ENCODE measurements at places on chromosomes 1 and 21.

DNA sequence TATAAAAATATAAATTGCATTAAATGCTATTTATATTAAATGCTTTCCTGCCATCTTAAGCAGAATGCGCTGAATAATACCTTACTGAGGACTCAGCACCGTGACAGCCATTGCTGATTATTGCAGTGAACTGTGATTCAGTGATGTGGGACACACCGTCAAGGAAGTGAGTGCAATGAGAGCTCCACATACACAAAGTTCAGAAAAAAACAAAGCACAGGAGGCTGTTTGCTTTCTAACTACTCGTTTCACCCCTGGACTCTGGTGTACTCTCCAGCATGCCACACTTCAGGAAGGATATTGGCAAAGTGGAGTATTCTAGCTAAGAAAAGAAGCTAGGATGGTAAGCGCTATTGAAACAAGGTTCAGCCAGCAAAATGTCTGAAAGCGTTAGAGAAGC is 57.4 kb upstream of the CXADR start:
- DNase-seq = no peak

GRCh38 chr1:161866241-161866640 is 100.1 kb downstream of the ATF6 start:
- DNase-seq = no peak

DNA sequence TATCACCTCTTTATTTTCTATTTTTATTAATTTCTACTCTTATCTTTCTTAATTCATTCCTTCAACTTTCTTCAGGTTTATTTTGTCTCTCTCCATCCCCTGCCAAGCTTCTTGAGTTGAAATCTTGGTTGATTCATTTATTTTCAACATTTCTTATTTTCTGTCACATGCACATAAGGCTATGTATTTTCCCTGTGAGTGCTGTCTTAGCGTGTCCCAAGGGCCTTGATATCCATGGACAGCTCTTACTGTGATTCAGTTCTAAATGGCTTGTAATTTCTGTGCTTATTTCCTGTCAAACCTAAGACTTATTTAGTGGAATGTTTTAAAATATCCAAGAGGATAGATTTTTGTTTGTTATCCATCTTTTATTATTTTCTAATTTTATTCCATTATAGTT is 36.8 kb upstream of the SCAF4 start:
- no peak for DNase-seq

GRCh38 chr1:90386899-90387720 is 330.0 kb downstream of the BARHL2 start:
- DNase-seq = no peak
